ENCODE measurements at places on chromosomes 12 and 14. TPM values are rescaled to one million over a fixed set of nuclear protein-coding genes. Genes with fewer than 3 reads are reported as not detected.

Gene PDZRN4
- 11.3 TPM for total RNA-seq

Gene TPPP2
- 201 TPM for total RNA-seq

Gene IL26
- not detected for total RNA-seq

Gene FSCB
- total RNA-seq: 21.0 TPM

Gene TSHR
- not detected for total RNA-seq

Gene NOXRED1
- 5.2 TPM for total RNA-seq

Gene IFNG-AS1
- total RNA-seq: not detected

Gene TXNDC16
- total RNA-seq: 21.5 TPM

Gene ASIC1
- total RNA-seq: 1.9 TPM

Gene MEG3
- 228 TPM for total RNA-seq

Gene DACT1
- 24.0 TPM for total RNA-seq

Gene CCDC177
- 1.9 TPM for total RNA-seq

Gene CD69
- total RNA-seq: 2.1 TPM

Gene PTPRO
- total RNA-seq: 1.6 TPM

Gene CCDC184
- total RNA-seq: 8.0 TPM

Gene SYCP3
- total RNA-seq: 69.4 TPM

Gene ATN1
- 63.4 TPM for total RNA-seq

Gene VRTN
- 1.6 TPM for total RNA-seq

Gene LRRC43
- 11.0 TPM for total RNA-seq

Gene TAS2R19
- 10.4 TPM for total RNA-seq

Gene C12orf54
- total RNA-seq: 22.3 TPM

Gene DPY19L2
- 55.6 TPM for total RNA-seq

Gene KRT86
- 2.3 TPM for total RNA-seq

Gene PLEK2
- total RNA-seq: 5.7 TPM

Gene A2M
- 64.2 TPM for total RNA-seq

Gene OR4K13
- 0.24 TPM for total RNA-seq

Gene PTPRQ
- 1.4 TPM for total RNA-seq

Gene CLEC9A
- total RNA-seq: 5.4 TPM

Gene TRHDE
- 2.8 TPM for total RNA-seq

Gene CHFR
- 100 TPM for total RNA-seq

Gene PLEKHG7
- total RNA-seq: 0.06 TPM

Gene KRT6A
- 0.19 TPM for total RNA-seq
